ENCODE measurements at places on chromosomes 16 and 17. TPM values are rescaled to one million over a fixed set of nuclear protein-coding genes. Genes with fewer than 3 reads are reported as not detected.

Gene HS3ST3A1
- not detected for total RNA-seq

Gene PYDC1
- total RNA-seq = not detected

Gene TGFB1I1
- 1.4 TPM for total RNA-seq

Gene HSD17B2
- total RNA-seq = not detected

DNA sequence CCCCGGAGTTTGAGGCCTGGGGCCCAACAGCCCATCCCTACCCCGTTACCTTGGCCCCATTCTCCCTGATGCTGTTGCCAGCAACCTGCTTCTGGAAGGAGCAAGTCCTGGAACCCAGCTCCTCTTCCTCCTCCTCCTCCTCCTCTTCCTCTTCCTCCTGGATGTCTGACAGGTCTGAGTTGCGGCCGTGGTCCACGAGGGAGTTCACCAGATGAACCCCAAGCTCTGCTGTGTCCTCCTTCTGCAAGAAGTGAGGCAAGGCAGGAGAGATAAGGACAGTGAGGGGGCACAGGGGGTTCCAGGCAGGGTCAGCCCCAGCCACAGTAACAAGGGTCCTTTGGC, 18.7 kb downstream of the TSPOAP1 start:
- no peak for DNase-seq

- DNase-seq = no peak
Measured at GRCh38 chr16:83365166-83365565, 442.6 kb upstream of the HSBP1 start.

DNA sequence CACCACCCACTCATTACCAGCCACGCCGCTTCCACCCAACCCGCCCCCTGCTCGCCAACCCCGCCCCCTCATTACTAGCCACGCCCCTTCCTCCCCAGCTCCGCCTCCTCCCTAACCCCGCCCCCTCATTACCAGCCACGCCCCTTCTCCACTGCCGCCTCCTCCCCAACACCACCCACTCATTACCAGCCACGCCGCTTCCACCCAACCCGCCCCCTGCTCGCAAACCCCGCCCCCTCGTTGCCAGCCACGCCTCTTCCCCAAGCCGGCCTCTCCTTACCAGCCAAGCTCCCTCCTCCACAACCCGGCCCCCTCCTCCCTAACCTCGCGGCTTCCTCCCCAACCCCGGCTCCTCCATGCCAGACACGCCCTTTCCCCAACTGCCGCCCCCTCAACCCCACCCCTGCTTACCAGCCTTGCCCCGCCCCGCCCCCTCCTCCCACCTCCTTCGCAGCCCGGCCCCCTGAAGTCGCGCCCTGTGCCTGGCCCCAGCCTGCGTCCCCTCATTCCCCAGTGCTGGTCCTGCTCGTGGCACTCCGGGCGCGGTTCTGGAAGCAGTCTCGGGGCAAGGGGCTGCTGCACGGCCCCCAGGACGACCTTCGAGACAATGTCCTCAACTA, 7.3 kb downstream of the SLC22A31 start:
- peak; percentile 39 for DNase-seq

GRCh38 chr17:7846765-7847661, 7.9 kb upstream of the TMEM88 start:
- no peak for DNase-seq

DNA sequence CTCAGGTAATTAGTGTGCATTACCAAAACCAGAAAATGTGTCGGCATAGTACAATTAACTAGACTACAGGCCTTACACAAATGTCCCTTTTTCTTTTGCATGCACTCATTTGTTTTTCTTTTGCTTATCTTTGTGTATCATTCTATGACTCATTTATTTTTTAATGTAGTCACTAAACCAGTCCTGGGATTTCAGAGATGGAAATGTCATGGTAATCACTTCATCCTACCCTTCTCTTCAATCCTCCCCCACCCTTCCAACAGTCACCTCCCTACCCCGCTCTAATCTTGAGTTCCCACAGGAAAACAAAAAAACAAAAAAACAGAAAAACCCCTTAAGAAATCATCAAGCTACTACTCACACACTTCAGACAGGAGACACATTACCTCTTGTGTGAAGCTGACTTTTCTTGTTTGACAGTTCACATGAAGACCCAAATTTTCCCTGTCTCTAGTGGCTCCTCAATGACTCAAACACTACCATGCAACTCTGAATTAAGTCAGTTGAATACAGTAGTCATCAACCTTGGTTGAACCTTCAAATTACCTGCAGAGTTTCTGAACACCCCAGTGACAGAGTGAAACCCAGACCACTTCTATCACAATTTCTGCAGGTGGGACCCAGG, 242.4 kb upstream of the SALL1 start:
- no peak for DNase-seq

DNA sequence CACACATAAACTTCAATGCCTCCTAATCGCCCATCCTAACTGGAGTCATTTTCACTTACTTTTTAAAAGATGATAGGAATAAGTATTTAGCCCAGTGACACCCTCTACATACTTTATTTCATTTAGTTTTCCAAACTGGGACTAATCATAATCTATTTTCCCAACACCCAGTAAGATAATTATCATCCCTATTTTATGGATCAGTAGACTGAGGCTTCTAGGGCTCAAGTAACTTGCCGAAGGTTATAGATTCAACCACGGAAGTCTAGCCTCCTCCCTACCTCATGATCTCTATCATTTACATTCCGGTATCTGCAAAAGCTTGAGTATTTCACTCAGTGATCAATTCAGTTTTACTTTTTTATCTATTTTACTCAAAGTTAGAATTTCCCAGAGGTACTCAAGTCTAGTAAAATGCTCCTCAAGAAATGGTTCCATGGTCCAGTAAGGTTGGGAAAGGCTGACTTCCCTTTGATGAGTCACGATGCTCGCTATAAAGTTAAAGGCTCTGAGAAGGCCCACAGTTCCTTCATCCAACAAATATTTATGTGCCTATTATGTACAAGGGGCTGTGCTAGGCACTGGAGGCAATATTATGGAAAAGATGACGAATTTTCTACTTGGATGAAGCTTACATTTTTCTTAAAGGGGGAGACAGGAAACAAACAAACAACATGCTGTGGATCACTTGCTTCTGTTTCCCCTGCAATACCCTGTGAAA, 75.1 kb downstream of the TOX3 start:
- DNase-seq = no peak

DNA sequence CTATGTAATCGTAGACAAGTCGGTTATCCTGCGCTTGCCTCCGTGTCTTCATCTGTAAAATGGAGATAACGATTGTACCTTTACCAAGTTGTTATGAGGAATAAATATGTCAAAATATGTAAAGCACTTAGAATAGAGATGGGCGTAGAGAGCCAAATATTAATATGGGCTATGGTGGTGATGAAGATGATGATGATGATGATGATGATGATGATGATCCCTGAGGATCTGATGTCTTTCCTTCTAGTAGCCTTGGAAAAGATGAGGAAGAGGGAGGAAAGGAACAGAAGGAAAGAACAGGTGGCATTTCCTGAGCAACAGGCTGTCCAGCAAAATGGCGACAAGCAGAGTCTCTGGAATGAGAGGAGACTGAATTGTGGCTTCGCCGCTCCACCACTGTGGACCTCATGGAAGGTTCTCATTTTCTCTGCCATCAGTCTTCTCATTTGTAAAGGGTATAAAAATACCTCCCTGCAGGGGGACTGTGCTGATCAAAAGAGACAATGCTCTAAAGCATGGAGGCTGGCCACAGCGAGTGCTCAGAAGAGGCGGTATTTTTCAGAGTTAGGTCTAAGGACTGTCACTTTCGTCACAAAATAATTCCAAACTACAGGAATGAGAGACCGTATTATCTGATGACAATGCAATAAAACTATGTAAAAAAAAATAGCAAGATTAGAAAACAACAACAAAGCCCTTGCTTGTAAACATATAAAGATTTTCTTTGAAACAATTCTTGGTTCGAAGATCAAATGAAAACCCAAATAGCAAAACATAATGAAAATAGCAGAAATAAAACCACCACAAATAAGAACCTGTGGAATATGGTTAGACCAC, 17.2 kb upstream of the RCVRN start:
- DNase-seq = no peak

GRCh38 chr17:69757688-69758430, 317.2 kb upstream of the KCNJ16 start:
- no peak for DNase-seq

GRCh38 chr16:56207421-56207820, 16.1 kb downstream of the GNAO1 start:
- no peak for DNase-seq

DNA sequence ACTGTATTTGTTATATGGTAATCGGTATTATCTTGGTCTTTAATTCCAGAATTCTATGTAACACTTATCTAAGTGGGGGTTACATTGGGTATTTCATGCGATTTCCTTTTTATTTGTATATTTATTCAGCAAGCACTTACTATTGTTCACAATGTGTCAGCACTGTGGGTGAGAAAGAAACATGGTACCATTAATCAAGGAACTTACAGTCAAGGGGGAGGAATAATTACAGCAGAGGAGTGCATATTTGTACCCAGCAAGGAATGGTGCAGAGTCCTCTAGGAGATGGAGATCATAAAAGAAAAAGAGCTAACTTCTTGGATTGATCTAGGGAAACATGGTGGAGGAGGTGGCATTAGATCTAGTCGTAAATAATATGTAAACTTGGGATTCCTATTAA, 117.0 kb upstream of the KCNJ16 start:
- no peak for DNase-seq

- DNase-seq = no peak
Measured at GRCh38 chr17:79691931-79692330, 38.8 kb upstream of the ENPP7 start.
